AG20443 (cell line): ENCODE measurements at places on chromosomes 13 and 19.

GRCh38 chr13:62908321-62908720, 1492.7 kb upstream of the PCDH20 start:
- no peak for DNase-seq

GRCh38 chr13:110218581-110219201, 88.3 kb downstream of the COL4A1 start:
- DNase-seq = no peak

DNA sequence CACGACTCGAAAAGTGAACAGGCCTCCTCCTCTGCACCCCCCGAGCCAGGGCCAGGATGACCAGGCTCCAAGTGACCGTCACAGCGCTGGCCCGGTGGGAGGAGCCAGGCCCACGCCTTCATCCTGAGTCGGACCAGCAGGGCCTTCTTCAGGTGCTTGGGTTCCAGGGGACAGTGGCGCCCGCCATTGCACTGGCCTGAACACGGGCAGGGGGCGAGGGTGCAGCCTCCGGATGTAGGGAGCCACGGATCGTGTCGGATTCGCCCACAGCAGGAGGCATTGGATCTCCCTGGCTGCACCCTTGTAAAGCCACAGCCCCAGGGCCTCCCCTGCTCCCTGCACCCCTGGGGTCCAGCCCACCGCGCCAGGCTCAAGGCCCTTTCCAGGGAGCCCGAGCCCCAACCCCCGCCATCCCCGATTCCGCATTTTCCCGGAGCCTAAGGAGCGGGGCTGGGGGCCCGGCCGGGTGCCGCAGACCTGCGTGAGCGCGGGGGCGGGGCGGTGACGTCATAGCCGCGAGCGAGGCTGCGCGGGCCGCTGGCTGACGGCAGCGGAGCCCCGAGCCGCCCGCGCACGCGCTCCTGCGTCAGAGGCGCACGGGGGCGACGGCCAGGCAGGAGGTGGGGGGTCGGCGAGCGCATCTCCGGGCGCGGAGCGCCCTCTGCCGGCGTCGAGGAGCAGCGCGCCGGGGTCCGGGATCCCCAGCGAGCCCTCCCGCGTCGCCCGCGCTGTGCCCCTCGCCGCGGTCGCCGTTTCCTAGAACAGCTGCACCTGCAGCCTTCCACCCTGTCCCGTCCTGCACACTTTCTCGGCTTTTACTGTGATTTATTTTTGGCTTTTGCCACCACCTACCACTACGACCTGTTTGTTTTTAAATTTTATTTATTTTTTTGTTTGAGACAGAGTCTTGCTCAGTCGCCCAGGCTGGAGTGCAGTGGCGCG, 1.5 kb upstream of the ATP5F1D start:
- DNase-seq = peak; percentile 100

- no peak for DNase-seq
Observed at GRCh38 chr13:31898378-31899071, 133.0 kb upstream of the FRY start.

DNA sequence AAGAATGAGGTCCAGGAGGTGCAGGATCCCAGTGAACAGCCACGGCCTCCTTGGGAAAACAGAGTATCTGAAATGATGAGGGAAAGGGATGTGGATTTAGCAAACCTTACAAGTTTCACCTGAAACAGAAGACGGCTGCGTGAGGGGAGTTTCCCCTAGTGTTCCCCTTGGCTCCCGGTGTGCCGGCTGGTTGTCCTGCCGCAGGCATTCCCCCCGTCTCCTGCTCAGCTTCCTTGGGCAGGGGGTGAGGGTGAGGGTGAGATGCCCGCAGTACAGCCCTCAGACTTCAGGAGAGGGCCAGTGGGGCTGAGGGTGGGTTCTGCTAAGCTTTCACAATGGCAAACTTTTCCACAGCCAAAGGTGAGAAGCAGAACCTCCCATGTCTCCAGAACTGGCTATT, 201.1 kb upstream of the SOX1 start:
- no peak for DNase-seq

- no peak for DNase-seq
Observed at GRCh38 chr19:11982526-11982925, 17.7 kb downstream of the ZNF763 start.

DNA sequence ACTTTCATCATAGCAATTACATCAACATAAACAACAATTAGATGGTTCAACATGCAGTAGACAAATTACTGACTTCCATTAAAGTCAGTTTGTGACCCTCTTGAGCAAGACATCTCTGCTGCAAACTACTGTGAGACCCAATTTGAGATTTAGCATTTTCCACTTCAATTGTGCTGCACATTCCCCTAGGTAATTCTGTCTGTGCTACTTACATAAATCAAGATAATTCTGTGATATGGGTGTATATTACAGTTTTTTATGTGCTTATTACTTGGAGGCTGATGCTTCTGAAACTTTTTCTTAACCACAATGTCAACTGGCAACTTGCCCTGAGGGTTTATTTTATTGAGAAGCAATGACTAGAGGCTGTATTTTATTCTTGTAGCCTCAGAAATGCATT, 1714.4 kb downstream of the OLFM4 start:
- DNase-seq = no peak

GRCh38 chr19:48053856-48054255, 10.0 kb upstream of the CABP5 start:
- DNase-seq = no peak

- no peak for DNase-seq
Observed at GRCh38 chr19:15563325-15563794, 51.7 kb upstream of the CYP4F8 start.

- no peak for DNase-seq
Observed at GRCh38 chr13:77415253-77416071, 88.6 kb upstream of the MYCBP2 start.

DNA sequence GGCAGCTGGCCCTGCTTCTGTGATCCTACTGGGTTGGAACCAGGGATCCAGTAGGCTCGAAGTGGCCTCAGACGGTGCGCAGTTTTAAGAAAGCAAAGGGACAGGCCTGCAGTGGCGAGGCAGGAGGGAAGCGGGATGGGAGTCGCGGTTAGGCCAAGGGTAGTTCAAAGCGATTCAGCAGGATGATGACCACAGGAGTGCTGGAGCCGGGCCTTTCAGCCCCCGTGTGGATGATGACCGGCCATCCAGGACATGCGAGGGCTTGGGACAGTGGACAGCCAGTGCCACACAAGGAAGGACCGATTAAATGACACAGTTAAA, 854 bp downstream of the RNASEH2B start:
- peak; percentile 63 for DNase-seq

DNA sequence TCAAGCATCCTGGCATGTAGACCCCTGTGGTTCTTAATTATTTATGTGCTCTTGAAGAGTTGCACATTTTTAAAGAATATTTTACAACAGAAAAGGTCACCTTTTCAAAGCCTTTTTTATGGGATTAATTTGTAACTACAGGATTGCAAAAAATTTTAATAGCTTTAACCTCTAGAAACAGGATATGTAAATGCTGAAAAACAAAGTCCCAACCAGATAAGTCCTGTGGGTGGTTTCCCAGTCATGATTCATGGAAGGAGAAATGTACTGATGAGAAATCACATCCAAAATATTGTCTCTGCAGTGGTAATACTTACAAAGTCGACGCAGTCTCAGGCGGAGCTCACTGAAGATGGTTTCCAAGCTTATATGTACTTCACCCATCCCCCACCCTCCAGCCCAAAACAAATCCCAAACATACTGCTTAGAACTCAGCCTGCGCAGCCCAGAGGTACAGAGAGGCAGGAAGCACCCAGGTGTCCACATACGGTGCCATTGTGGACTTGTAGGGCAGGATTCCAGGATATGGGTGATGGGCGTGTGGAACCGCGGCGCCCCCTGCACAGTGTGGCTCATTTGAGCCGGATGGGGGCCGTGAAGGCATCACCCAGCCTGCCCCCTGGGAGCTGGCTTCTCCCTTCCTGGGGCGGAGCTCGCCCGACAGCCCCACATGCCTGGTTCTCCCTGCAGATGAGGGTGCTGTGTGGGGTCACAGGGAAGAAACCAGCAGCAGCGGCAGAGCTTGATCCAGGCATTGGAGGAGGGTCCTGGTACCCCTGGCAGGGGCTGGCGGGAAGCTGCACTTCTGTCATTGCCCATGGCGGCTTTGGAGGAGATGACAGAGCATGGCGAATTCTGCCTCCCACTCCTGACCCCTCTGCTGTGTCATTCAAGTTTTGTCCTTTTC, 101.2 kb downstream of the ATP11A start:
- no peak for DNase-seq

GRCh38 chr19:708154-709143, at the start of gene PALM:
PALM (plus strand) TSS chr19:708935; CDS start chr19:709147, 212 bp downstream.
- no peak for DNase-seq

- DNase-seq = no peak
Observed at GRCh38 chr19:45339629-45340028, 921 bp upstream of the KLC3 start.

DNA sequence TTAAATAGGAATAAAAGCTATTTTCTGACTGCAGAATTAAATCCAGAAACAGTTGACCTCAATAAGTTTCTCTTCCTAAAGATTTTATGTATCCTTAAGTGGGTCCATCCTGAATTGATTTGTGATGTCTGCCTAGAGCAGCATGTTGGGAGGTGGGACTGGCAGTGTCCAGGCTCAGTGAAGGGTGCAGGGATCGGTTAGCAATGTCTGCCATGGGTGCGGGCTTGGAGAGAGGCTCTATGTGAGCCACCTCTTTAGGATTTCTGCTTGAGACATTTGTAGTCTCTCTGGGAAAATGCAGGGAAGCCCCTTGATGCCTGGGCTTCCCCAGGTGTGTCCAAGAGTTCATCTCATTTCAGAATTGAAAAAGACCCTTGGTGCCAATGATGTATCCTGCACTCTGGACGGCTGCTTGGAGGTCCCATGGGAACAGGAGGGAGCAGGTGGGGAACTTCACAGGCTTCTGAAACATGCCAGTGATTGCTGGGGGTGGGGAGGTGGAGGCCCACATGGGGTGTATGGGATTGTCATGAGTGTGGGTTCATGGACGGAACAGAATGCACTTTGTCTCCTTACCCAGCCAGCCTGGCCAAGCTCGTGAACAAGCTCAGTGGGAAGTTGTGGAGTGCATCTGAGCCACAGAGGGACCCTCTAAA, 6.2 kb upstream of the COLGALT1 start:
- no peak for DNase-seq

DNA sequence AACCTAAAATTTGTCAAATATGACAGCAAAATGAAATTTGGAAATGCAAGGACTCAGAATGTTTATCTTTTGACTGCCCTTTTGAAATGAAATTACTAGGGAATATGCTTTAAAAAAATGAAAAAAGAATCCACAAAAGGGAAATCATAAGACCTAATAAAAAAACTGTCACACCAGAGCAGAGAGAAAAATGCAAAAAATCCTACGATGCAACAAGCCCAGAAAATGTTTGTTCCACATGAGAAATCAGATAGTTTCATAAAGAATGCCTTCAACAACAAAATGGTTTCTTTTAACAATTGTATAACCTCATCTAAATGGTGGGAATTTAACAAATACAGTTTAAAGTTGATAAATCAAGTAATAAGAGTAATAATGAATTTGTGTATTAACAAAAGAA, 8.0 kb downstream of the LPAR6 start:
- peak; percentile 14 for DNase-seq

- DNase-seq = no peak
Observed at GRCh38 chr13:27791901-27792392, 336 bp upstream of the GSX1 start.

DNA sequence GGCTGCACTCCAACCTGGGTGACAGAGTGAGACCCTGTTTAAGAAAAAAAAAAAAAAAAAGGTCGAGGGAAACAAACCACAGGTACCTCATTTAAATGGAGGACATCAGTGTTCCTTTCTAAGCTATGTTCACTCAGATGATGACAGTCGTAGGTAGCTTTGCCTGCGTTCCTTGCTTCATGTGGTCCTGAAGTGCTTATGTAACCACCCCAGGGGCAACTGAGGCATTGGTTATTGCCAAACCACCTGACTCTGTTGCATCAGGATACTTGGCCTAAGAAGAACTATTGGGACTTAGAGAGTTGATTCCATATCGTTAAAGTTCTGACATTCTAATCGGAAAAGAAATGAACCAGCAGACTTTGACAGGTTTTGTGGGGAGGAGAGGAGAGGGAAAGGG, 51.7 kb downstream of the SPATA13 start:
- DNase-seq = no peak

DNA sequence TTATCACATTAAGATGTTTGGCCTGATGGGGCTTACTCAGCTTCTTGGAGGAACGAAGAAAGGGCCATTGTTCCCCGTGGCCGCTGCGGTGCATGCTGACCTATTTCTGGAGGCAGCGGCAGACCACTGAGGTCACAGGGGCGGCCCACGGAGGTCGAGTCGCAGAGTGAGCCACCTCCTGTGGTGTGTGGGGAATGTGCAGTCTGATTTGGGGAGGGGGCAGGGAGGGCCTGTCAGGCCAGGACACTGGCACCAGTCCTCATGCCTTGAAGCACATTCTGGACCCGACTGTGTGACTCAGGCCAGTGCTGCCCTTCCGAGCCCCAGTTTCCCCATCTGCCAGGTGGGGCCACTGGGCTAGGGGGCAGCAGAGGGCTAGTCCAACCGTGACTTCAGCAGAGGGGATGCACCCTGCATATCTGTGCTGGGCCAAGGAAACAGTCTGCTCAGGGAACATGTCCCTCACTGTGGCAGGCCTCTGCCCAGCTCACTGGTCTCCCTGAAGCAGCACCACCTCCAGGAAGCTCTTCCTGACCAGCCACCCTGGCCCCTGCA, 6.3 kb downstream of the SLC7A10 start:
- DNase-seq = no peak

- no peak for DNase-seq
Observed at GRCh38 chr19:44948237-44948636, 2.4 kb downstream of the APOC2 start.

DNA sequence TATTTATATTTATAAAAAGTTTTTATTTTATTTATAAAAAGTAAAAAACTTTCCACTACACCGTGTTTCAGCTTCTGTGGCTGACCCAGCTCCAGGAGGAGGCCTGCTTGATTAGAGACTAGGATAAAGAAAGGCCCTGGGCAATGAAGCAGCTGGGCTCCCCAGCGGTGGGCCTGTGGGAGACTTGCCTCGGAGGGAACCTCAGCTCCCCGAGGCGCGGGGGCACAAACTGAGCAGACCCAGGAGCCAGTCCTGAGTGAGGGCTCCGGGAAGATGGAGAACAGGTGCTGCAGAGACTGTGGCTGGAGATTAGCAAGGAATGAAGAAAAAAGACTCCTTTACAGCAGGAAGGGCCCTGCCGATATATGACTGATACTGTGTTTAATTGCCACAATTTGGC, 63.8 kb upstream of the GJB6 start:
- DNase-seq = no peak

- no peak for DNase-seq
Observed at GRCh38 chr13:33958964-33959363, 141.0 kb downstream of the RFC3 start.
